HL-60 (cell line): ENCODE measurements at places on chromosomes 6 and 20.

GRCh38 chr6:113819169-113819830 is 37.8 kb upstream of the MARCKS start:
- DNase-seq: no peak

DNA sequence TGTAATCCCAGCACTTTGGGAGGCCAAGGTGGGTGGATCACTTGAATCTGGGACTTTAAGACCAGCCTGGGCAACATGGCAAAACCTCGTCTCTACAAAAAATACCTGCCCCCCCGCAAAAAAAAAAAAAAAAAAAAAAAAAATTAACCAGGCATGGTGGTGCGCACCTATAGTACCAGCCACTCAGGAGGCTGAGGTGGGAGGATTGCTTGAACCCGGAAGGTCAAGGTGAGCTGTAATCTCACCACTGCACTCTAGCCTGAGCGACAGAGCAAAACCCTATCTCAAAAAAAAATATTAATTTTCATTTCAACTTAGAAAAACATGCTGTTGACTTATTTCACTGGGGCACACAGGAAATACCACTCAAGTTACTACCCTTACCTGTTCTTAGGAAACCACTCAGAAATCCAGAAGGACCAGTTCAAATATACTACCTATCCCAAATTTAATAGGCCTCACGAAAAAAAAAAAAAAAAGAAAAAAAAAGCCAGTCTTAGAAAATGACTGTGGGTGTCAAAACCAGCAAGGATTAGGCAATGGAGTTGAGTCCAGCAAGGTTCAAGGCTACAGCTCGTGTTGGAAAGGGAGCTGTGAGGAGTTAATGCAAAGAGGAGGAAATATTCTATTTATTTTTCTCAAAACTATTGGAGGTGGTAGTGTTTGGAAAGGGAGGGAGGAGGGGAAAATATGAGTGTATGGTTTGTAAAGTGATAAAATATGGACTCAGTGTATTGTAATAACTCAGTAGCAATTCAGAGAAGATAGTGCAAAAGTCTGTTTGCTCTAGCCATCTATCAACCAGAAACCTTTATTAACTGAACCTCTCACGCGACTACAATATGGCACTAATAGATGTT is 33.9 kb upstream of the PIM1 start:
- DNase-seq: no peak

- DNase-seq: no peak
These were observed 353.4 kb downstream of the PTPRT start for GRCh38 chr20:42836339-42836738.

GRCh38 chr6:137171824-137172733 is 1.4 kb downstream of the IL22RA2 start:
- DNase-seq: no peak

GRCh38 chr20:37737826-37738420 is 44.1 kb downstream of the CTNNBL1 start:
- DNase-seq: no peak

DNA sequence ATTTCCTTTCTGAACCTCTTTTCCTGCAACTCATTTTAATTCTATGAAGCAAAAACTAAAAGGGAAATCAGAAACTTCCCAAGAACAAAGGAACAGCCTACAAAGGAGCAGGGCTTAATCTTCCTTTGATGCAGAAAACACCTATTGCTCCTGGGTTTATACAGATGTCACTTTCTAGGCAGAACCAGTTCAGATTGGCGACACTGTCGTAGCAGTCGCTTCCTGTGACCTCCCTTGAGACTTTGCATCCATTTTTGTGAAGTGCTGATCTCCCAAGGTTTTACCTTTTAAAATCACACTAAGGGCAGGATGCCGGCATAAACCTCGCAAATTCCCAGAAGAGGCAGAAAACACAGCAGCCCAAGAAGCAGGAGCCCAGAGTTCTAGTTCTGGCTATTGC is 40.1 kb downstream of the JAG1 start:
- DNase-seq: no peak

- DNase-seq: no peak
These were observed 32.4 kb upstream of the TIAM2 start for GRCh38 chr6:154962753-154963152.

- no peak for DNase-seq
These were observed 125.9 kb upstream of the TNFAIP3 start for GRCh38 chr6:137740967-137741761.

DNA sequence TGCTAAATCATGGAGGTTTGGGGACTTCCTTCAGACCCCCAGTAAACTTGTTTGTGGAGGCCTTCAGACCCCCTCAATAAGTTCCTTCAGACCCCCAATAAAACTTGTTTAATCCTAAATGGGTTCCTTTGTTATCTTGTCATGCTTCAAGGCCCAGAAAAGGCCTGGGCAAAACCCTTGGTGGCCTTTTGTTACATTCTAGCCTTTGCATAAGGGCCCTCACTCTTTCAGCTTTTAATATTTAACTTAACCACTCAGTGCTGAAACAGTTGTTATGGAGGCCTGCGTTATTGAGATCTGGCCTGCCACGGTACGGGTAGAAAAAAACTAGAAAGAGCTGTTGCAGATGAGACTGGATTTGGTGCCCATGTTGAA is 4.3 kb upstream of the DYNLRB1 start:
- DNase-seq: no peak

DNA sequence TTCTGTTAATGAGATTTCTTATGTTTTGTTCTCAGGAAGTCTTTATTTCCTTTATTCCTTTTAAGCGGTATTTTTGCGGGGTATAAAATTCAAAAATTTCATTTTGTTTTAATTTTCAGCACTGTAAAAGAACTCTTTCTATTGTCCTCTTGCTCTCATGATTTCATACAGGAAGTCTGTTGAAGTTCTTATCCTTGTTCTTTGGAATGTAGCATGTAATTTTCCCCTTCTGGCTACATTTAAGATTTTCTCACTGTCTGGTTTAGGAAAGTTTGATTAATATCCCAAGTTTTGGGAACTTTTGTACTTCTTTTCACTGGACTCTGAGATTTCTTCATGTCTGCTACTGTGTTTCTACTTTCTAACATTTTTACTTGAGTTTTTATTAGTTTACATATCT is 581.4 kb upstream of the GJE1 start:
- DNase-seq: no peak
